ENCODE measurements at places on chromosomes 2 and 18.

DNA sequence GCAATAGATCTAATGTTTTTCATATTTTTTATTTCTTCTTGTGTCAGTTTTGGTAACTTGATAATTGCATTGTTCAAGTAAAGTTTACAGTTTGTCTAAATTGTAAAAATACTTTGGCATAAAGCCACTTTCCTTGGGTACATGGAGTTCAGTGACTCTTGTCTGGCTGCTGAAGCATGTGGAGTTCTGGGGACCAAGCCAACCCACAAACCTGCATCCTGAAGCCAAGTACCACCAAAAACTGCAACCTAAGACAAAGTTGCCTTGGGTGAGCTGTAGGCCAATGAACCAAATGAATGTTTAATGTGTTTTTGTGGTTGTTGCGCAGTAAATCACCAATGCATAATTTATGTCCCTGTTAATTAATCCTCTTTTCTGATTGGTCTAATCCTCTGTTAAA is 872.6 kb downstream of the BCL11A start:
- no peak for DNase-seq

GRCh38 chr18:57787068-57787685 is 15.9 kb downstream of the ATP8B1 start:
- no peak for DNase-seq

GRCh38 chr18:26818461-26818860 is 47.0 kb downstream of the AQP4 start:
- no peak for DNase-seq

GRCh38 chr2:128169497-128169896 is 78.5 kb downstream of the UGGT1 start:
- no peak for DNase-seq

DNA sequence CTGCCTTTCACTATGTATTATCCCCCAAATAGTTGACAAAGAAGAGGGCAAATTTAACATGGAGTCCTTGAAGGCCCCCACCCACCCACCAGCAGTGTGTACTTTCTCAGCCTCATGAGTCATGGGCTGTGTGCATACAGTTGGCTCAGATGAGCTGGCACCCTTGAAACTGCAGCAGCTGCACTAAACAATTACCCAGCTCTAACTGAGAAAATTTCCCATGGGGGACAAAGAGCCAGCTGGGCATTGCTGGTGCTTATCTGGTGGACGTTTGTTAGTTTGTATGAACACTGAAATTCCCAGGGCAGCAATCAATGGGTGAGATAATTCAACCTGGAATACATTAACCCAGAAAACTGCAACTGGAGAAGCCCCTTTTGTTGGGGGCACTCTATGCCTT is 131.7 kb downstream of the GCA start:
- DNase-seq, result no peak

GRCh38 chr2:177433402-177433801 is 40.8 kb downstream of the AGPS start:
- DNase-seq, result no peak

- no peak for DNase-seq
These were observed 138.5 kb downstream of the MEIS1 start for GRCh38 chr2:66573416-66573815.

- no peak for DNase-seq
These were observed 107.7 kb downstream of the CD226 start for GRCh38 chr18:69840001-69840400.

- DNase-seq, result no peak
These were observed 68.1 kb downstream of the PARD6G start for GRCh38 chr18:80178935-80179818.

DNA sequence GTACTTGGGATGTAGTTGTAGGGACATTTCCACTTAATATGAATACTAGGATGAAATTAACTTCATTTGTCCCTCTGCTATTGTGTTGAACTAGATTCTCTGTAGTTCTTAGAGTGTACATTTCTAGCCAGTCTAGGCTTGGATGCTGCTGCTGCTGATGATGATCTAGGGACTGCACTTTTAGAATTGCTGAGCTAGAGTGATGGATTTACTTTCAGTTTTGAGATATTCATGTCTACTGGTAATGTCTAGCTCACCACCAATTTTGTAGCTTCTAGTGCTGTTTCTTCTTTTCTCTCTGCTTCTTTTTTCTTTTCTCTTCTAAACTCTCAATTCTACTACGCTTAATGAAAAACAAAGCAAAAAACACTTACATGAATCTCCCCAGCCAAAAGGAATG is 49.4 kb downstream of the MRPS9 start:
- DNase-seq, result no peak

- DNase-seq, result no peak
These were observed 544.1 kb upstream of the CDH7 start for GRCh38 chr18:65206551-65207260.
